ENCODE measurements at places on chromosomes 13 and 19.

GRCh38 chr19:45667620-45668341 lies at the start of gene GIPR:
GIPR (plus strand) TSS chr19:45668221; CDS start chr19:45669521, 1,300 bp downstream.
- peak; percentile 60 for DNase-seq

DNA sequence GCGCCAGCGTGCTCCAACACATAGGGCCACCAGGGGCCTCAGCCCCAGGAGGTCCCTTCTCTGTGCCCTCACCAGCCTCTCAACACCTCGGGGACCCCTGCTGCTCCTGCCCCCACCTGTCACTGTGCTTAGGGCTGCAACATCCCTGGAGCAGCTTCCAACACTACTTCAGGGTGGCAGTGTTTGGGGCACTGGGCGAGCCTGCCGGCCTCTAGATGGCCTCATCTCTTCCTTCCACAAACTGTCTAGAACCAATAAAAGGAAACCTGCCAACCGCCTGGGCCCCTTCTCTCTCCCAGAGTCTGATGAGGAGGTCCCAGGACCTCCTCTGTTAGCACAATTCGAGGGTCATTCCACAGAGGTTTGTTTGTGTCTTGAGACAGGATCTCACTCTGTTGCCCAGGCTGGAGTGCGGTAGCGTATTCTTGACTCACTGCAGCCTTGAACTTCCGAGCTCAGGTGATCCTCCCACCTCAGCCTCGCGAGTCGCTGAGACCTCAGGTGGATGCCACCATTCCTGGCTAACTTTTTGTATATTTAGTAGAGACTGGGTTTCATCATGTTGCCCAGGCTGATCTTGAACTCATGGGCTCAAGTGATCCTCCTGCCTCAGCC lies 10.1 kb upstream of the SHD start:
- no peak for DNase-seq

DNA sequence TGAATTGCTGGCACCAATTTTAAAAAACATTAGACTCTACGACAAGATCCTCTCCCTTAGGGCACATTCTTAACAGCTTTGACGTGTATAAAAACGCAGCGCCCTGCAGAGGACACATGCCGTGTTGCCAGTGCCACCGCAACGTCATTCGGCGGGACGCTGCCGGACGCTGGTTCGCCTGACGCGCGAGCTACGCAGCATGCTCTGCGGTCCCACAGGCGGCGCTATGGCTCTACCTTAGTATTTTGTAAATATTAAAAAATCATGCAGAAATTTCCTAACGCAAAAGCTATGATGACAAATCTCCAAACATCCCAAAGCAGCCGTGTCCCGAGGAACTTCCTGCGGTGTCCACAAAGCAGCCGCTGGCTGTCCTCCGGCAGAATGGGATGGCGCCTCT lies 4.2 kb upstream of the ADPRHL1 start:
- no peak for DNase-seq

GRCh38 chr19:38095411-38096308 lies 128.4 kb downstream of the DPF1 start:
- peak; percentile 48 for DNase-seq

GRCh38 chr13:110877737-110878258 lies 37.1 kb downstream of the ANKRD10 start:
- no peak for DNase-seq

DNA sequence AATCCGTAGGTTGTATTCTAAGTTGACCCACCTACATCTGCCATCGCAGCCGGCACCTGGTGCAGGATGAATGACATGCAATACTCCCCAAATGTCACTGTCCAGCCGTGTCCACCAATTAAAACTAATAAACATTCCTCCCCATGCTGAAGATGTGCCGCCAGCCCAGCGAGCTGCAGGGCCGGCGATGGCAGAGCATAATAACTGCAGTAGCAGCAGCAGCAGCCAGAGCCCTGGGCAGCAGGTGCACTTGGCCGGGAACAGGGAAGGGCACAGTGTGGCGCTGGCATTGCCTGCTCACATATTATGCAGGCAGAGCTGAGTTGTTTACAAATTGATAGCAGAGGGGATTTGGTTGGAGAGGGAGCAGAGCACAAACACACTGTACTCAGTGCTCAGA lies 754.9 kb downstream of the OLFM4 start:
- no peak for DNase-seq

- DNase-seq = no peak
Measured at GRCh38 chr19:16890461-16891184, 1.8 kb downstream of the F2RL3 start.

DNA sequence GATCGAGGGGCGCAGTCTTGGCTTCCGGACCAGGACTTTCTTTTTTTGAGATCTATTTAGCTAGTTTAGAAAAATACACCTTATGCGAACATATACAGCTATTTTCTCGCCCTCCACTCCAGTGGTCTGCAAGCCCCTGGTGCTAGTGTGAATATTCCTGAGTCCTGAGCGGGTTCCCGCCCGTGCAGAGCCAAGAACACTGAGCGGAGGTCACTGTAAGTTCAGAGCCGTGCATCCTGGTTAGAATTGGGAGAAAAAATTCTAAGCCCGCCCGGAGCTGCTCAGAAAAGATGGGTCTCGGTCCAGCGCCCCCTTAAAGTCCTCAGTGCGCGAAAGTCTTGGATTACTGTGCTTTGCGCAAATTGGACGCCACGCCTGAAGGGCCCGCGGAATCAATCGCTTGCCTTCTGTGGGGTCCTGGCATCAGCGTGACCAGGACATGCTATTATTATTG lies 117.7 kb downstream of the KCNRG start:
- no peak for DNase-seq

DNA sequence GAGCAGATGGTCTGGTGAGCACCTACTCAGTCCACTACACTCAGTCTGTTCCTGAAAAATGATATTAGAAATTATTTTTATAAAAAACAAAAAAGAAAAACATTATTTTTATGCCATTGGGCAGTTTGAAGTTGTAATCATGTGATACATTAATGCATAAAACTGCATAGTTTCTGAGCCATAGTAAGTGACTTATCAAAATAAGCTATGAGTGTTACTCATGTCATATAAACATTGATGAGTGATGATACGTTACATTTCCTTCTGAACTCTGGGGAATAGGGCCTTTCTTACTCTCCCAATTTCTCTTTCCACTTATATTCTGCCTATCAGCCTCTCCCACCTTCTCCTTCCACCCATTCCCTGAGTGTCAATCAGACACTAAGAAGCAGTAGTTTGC lies 8.9 kb downstream of the ZNF805 start:
- no peak for DNase-seq
